ENCODE measurements at places on chromosomes 13 and 19. TPM values are rescaled to one million over a fixed set of nuclear protein-coding genes. Genes with fewer than 3 reads are reported as not detected.

DNA sequence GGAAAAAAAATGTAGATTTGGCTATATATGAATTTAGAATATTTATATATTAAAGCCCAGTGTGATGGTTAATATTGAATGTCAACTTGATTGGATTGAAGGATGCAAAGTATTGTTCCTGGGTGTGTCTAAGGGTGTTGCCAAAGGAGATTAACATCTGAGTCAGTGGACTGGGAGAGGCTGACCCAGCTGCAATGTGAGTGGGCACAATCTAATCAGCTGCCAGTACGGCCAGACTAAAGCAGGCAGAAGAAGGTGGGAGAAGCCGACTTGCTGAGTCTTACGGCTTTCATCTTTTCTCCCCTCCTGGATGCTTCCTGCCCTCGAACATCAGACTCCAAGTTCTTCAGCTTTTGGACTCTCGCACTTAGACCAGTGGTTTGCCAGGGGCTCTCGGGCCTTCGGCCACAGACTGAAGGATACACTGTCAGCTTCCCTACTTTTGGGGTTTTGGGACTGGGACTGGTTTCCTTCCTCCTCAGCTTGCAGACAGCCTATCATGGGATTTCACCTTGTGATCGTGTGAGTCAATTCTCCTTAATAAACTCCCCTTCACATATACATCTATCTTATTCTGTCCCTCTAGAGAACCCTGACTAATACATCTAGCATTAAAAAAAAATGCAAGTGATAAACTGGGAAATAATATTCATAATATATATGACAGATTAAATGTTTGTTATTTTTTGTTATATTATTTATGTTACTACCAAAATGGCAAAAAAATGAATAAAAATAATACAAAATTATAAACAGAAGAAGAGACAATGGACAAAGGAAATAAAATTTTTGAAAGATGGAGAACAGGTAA lies 122.4 kb downstream of the DLEU7 start:
- DNase-seq, result no peak

- DNase-seq, result no peak
Observed at GRCh38 chr13:30690282-30691188, 44.8 kb upstream of the ALOX5AP start.

DNA sequence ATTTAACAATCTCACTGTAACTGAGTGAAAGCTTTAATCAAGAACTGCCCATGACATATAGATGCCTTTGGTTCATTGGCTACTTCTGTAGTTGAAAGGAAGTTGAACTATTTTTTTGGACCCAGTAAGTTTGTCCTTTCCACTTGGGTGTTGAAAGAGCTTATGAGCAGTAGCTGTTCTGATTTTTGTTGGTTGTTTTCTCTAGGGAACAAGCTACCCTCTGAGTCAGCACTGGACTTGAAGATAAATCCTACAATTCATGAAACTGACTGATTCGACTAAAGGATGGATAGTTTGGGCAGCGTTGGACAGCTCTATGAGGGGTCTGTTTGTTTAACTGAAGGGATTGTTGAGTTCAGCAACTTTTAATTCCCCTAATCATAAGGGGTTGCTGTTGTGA lies 101.0 kb downstream of the PAN3 start:
- no peak for DNase-seq

GRCh38 chr19:24101459-24102115 lies 14.6 kb downstream of the ZNF254 start:
- DNase-seq, result no peak

GRCh38 chr19:30119180-30119908 lies 177.3 kb downstream of the URI1 start:
- no peak for DNase-seq

- DNase-seq, result no peak
Observed at GRCh38 chr19:10977742-10978092, 16.9 kb downstream of the SMARCA4 start.

- no peak for DNase-seq
Observed at GRCh38 chr19:5697890-5698634, 8.0 kb downstream of the RPL36 start.

DNA sequence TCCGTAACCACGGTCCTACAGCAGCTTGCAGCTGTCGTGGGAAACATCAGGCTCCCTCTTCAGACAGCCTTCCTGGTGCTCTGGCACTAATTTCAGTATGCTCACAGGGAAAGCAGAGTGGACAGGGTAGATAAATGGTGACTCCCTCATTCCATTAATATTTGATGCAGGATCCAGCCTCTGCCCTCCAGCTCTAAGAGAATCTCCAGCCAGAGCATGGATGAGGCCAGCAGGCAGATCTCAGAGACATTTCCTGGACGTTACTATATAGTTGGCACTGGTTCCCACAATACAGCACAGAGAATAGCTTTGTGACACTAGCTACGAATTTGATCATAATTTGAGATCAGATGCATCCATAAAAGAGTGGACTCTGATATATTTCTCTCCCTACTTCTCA lies 341.4 kb downstream of the LIG4 start:
- DNase-seq, result no peak

DNA sequence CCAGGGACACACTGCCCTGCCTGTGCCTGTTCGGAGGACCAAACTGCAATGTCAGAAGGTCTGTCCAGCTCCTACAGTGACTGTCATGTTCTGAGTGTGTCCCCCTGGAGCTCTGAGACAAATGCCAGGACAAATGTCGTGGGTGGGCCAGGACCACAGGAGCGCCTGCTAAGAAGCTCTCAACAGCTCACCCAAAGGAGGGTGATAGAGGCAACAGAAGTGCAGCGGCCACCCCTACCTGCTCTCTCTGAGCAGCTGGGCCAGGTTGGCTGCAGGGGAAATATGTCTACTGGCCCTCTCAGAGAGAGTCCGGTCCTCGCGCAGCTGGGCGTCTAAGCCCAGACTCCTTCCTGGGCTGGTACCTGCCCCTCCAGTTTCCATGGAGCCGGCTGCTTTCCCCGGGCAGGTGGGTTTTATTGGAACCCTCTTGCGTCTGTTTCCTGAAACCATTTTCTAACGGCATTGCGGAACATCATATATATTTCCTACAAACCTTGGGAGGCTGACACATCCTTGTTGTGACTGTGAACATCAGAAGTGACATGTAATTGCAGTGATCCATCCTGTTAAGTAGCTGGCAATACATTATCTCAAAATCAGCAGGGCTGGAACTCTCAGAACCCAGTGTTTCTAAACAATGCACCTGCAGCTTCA lies 78.1 kb downstream of the CHST8 start:
- no peak for DNase-seq

- no peak for DNase-seq
Observed at GRCh38 chr19:341386-342127, 3.0 kb downstream of the MIER2 start.

GRCh38 chr13:65964672-65965071 lies 1265.5 kb downstream of the PCDH9 start:
- DNase-seq, result no peak

GRCh38 chr19:1774989-1775772 lies 21.9 kb downstream of the ONECUT3 start:
- no peak for DNase-seq

GRCh38 chr19:18558202-18558555 lies 509 bp downstream of the KXD1 start:
- no peak for DNase-seq

DNA sequence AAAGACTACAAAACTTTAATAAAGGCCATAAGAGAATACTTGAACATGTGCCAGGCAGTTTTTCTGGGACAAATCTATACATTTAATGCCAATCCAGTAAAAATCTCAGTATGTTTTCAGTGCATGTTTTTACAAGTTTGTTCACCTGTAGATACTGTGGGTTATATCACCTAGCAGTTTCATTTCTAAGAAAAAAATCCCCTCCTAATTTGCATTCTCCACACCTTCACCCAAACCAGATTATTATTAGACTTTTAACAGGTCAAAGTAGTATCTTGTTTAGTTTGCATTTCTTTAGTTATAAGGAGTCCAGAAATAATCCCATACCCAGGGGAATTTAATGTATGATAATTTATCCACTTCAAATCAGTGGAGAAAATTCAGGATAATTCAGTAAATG lies 17.0 kb upstream of the LPAR6 start:
- DNase-seq, result no peak

- no peak for DNase-seq
Observed at GRCh38 chr13:28049215-28049614, 51.2 kb downstream of the FLT3 start.

DNA sequence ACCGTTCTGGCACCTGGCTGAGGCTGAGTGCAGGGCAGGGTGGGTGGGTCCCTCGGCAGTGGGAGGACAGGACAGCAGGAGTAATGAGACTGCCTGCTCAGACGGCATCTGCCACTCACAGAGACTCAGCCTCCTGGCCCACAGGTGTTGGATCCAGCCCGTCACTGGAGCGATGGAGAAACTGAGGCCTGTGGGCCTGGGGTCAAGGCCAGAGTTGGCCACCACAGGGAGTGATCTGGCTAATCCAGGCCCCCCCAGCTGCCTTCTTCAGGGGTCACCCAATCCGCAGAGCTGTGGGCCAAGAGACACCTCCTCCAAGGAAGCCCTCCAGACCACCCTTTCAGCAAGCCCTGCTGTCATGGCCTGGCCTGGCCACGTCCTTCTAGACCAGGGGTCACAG lies 103.7 kb upstream of the VSTM2B start:
- no peak for DNase-seq

DNA sequence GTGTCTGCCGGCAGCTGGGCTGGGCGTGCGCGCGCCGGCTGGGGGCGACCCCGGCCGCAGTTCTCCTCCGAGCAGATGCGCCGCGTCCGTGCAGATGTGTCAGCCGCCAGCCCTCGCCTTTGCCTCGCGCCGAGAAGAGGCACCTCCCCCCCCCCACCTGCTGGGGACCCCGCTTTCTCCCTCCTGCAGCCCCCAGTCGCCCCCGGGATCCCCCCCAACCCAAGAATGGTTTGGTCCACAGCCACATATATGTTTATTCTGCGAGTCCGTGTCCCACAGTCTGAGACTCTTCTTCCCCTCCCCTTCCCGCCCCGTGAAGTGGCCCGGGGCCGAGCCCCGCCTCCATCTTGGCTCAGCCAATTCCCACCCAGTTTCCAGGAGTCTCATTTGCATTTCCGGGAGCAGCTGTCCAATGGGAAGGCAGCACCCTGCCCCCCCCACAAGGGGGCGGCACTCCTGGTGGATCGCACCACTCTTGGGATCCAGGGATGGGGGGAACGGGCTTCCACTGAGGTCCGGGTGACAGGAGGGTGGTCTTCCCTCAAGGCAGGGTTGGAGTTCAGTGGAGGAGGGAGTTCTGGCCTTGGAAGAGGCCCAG lies 8.6 kb downstream of the ISOC2 start:
- DNase-seq, result no peak

- DNase-seq, result no peak
Observed at GRCh38 chr13:97329331-97329730, 104.6 kb upstream of the RAP2A start.

DNA sequence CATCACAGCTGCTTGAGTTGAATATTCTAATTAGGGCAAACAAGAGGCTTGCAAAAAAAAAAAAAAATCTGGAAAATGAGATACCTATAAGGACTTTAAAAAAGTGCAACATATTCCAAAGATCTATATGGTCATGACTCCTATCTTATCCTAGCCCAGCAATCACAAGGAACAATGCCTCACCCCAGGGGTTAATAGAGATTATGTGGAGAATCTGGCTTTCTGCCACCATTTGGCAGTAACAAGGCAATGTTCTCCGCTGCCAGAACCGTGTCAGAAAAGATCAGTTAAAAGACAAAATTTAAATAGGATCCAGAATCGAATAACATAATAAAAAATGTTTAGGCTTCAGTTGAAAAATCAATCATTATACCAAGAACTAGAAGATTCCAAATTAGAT lies 1643.2 kb upstream of the PRR20A start:
- DNase-seq, result no peak

DNA sequence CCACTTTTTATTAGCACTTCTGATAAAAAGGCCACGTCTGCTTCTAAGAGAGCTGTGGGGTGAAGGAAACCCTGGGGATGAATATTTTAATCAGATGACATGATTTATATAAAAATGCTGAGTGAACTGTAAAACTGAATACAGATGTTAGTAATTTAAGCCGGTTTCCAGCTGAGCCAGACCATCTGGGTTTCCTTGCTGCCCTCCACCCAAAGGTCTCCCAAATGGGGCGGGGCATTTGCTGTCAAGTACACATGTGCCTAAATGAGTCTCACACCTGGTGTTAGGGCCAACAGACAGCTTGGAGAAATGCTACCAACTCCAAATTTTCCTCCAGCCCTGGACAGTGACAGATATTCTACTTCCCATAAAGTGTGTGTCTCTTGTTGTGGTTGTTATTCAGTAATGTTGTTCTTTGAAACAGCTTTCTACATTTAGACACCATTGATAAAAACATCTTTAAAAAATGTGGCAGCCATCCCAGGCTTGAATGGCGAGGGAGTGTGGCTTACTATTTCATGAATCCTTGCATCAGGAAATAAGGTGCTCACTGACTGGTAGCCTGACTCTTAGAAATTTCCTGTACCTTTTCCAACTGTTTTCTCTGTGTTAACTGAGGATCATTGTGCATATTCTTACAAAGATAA lies 350.4 kb downstream of the MTUS2 start:
- no peak for DNase-seq

DNA sequence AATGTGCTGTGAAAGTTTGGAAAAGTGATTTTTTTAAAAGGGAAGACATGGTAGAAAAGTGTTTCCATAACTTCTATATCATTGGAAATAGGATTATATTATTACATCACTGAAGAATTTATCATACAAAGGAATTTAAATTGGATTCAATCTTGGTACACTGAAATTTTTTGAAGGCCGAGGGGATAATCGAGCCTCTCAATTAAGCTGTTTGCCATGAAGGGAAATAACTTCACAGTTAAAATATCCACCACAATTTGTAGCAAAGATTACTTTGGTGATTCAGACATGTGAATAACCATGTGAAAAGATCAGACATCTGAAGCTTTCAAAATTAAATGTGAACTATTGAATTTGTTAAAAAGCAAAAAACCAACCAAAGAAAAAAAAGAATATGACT lies 215.3 kb downstream of the KLF5 start:
- DNase-seq, result no peak

DNA sequence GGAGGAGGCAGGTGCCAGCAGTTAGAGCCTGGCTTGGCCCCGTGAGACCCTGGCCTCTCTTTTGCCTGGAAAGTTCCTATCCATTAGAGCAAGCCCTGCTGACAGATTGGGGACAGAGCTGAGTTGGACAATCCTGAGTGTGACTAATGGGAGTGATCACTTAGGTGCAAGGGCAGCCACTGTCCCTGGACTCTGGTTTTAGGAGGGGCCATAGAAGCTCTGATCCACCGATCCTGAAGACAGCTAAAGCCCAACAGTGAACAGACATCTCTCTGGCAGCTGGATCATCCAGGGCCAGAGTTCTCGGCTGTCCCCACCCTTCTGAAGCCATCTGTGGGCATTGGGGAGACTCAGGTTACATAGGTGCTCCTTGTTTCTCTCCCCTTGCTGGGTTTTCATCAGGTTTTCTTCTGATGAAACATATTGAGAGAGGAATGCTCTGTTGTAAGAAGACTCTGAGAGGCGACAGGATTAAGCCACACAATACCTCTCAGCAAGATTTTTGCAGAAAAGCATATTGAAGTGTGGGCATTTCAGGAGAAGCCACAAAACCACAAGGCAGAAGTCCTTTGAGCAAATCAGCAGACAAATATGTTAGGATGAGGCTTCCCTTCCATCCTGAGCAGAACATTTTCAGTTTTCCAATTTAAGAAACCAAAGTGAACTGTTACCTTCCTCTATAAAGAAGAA lies 288.0 kb upstream of the MAB21L1 start:
- no peak for DNase-seq

Gene ZNF20
- total RNA-seq, result 1.5 TPM

Gene ATXN8OS
- total RNA-seq, result not detected

Gene GRWD1
- total RNA-seq, result 75.8 TPM

Gene LRP3
- total RNA-seq, result 2.8 TPM

Gene TM9SF2
- total RNA-seq, result 75.0 TPM

Gene INSL3
- total RNA-seq, result 0.93 TPM

Gene ALOX5AP
- total RNA-seq, result 48.5 TPM

Gene FGF9
- total RNA-seq, result 1.3 TPM

Gene LAIR1
- total RNA-seq, result 44.4 TPM

Gene ZIK1
- 3.5 TPM for total RNA-seq
